SHP77 (cell line): ENCODE measurements at places on chromosomes 1 and 21.
A peak's percentile ranks its signal among the peaks of the same experiment; 100 is the strongest.

- no peak for DNase-seq
Observed at GRCh38 chr1:64861611-64862010, 104.7 kb downstream of the JAK1 start.

- no peak for DNase-seq
Observed at GRCh38 chr1:238779716-238780115, 606.7 kb upstream of the CHRM3 start.

DNA sequence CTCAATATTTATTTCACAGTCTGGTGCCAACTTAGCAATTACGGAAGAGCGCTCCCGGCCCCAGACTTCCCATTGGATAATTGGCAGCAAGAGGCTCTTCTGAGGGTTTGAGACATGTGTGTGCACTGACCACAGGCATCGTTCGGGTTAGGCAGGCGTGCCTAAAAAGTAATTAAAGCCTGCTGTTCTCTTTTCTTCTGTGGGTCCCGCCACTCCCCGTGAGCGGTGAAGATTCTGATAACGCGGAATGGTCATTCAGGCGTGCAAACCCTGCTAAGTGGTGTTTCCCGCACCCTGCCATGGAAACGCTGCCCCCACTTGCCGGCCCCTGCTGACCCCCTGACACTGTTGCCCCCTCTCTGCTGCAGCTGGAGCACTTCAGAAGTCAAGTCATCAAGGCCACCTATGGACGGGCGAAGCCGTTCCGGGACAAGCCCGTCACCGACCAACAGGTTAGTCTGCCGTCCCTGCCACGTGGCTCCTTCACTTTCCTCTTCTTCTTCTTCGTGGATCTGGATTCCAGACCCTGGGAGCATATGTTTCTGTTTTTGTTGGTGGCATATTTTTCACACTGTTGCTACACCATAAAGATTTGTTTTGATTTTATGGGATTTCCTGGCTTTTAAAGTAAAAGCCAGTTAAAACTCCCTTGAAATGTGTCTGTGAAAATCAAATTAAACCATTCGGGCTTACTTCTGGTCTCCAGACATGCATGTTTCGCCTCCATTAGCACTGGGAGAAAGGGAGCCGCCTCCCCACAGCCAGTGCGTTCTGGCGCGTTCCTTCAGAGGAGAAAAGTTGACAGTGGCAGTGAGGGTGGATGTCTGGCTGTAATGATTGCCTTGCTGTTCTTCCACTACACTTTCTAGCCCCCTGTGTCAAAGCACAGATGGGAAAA lies 79.9 kb downstream of the FHAD1 start:
- DNase-seq: no peak

- no peak for DNase-seq
Observed at GRCh38 chr1:150564051-150564991, 15.1 kb downstream of the MCL1 start.

DNA sequence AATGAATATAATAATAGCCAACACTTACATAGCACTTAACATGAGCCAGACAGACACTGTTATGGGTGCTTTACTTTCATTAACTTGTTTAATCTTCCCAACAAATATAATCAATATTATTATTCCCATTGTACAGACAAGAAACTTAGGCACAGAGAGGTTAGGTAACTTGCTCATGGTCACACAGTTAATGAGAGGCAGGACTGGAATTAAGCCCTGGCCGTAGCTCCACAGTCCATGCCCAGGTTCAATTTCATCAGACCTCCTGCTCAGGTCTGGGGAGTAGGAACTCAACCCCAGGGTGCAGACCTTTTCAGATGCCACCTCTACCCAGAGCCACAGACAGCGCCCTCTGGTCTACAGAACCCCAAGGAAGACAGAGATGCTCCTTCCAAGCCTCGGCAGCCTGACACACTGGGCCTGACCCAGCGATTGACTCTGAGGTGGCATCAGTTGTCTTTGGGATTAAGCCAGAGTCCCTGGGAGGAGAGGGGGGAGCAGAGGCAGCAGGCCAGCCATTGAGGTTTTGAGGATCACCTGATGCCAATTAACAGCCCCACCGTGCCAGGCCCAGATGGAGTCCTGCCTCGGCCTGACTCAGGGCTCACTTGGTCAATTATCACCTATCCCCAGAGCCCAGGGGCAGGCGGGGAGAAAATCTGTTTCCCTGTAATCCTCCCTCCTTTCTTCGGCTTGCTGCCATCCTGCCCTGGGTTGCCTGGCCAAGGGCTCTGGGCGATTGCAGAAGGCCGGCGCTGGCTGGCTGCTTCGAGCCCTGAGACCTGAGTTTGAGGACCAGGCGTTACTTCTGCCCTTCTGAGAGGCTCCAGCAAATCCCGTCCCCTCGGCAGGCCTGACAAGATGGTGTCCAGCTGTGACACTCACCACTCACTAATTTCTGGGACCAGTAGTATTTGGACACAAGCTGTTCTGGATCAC lies 116.7 kb downstream of the LACTBL1 start:
- no peak for DNase-seq

DNA sequence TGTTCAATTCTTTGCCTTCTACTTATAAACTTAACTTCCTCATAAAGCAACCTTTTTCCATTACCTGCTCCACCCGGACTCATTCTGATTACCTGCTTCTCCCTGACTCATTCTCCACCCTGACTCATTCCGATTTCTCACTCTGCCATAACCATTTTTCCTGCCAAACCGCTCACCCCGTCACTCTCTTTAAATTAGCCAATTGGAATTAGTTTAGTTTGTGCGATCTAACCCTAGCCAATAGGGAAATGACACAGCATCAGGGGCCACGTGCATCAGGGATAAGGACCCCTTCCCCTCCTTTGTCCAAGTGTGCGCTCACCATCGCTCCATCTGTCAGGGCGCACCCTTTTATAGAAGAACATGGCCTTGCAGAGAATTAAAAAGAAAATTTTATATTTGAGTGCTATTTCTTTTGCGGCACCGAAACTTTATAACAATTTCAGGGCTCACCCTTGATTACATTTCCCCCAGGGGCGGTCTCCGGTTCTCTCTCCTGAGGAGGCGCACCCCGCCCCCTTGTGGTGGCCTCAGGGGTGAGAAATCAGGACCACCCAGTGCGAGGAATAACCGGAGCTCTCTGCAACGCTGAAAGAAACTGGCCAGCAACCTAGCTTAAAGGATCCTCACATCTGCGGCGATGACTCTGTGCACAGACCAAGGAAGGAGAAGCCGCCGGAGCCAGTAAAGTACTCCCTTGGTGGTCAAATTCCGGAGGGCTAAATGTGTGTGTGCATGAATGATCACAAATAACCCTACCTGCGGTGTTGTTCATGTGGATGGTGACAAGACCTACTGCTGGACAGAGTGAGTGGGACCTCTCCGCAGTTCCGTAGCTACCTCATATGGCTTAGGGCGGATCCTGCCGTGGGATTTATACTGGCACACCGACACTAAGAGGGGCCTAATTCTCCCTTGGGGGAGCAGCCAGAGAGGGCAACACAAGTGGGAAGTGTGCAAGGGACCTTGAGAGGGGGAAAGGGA lies 30.3 kb upstream of the CBR3 start:
- DNase-seq: no peak

DNA sequence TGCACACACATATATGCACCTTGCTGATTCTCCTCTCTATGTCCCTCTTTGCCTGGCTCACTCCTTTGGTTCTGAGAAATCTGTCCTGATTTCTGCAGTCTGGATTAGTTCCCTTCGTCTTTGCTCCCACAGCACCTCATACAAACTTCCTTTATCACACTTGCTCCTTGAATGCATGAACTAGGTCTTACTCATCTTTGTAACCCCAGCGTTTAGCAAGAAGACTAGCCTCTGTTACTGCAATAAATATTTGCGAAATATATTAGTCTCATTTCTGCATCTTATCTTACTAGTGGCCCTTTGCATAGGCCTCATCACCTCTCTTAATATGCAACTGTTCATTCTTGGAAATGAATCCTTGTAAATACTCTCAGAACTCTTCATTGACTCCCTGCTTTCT lies 11.4 kb downstream of the SMYD2 start:
- no peak for DNase-seq

- no peak for DNase-seq
Observed at GRCh38 chr1:192852001-192852947, 43.4 kb downstream of the RGS2 start.

DNA sequence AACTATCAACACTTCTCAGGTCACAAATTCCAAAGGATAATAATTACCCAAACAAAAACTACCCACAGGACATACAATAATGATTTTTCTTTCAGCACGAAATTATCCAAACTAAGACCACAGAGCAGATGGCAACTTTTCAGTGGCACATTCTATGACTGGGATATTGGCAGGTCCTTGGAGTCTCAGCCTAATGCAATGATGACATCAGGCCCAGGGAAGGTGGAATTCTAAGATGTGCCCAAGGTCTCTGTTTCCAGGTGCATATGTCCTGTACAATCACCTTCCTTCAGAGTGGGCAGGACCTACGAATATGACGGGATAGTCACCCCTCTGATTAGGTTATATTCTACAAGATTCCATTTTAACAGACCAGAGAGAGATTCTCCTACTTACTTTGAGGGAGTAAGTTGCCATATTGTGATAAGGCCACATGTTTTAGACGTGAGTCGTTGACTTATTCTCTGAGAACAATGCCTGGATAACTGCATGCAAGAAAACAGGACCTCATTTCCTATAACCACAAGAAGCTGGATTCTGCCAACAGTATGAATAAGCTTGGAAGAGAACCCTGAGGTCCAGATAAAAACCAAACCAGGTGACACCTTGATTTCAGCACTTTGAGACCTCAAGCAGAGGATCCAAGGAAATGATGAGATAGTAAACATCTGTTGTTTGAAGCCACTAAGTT lies 69.9 kb downstream of the ZC3H11B start:
- DNase-seq: no peak

- DNase-seq: peak; percentile 73
Observed at GRCh38 chr1:220527908-220528678, at the start of gene MARK1. MARK1 (plus strand) TSS chr1:220528136; CDS start chr1:220528823, 687 bp downstream.

- DNase-seq: no peak
Observed at GRCh38 chr1:108634521-108634920, 26.4 kb downstream of the HENMT1 start.

- no peak for DNase-seq
Observed at GRCh38 chr1:170840371-170840770, 95.0 kb upstream of the MROH9 start.

- no peak for DNase-seq
Observed at GRCh38 chr1:175089136-175089718, 21.6 kb downstream of the TNN start.

- DNase-seq: peak; percentile 19
Observed at GRCh38 chr1:172826096-172826741, 167.3 kb downstream of the FASLG start.

GRCh38 chr1:150072959-150073358 lies 5.4 kb downstream of the VPS45 start:
- no peak for DNase-seq

- DNase-seq: no peak
Observed at GRCh38 chr1:92953491-92953890, 7.8 kb downstream of the DIPK1A start.

GRCh38 chr1:221439008-221439746 lies 302.7 kb downstream of the DUSP10 start:
- no peak for DNase-seq

GRCh38 chr1:169250795-169251194 lies 116.8 kb downstream of the NME7 start:
- no peak for DNase-seq

DNA sequence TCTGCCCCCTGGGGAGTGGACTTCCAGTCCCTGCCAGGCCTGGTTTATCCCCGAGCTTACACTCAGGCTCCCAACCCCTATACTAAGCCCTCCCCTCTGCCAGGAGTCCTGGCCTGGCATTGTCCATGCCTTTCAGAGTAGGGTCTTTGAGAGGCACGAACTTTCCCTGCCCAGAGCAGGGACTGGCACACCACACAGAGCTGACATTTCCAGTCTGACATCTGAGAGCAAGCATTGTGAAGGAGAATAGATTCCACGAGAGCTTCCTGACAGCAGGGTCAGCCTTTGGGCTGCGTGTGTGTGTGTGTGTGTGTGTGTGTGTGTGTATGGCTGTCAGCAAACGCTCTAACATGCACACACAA lies 59.5 kb upstream of the LAPTM5 start:
- DNase-seq: no peak

- no peak for DNase-seq
Observed at GRCh38 chr1:227756172-227756959, 21.1 kb downstream of the SNAP47 start.

- no peak for DNase-seq
Observed at GRCh38 chr1:180593382-180593781, 34.6 kb downstream of the OVAAL start.

GRCh38 chr1:194833111-194833510 lies 1646.7 kb upstream of the B3GALT2 start:
- DNase-seq: no peak

GRCh38 chr1:56831871-56832693 lies 12.9 kb upstream of the FYB2 start:
- peak; percentile 3 for DNase-seq

DNA sequence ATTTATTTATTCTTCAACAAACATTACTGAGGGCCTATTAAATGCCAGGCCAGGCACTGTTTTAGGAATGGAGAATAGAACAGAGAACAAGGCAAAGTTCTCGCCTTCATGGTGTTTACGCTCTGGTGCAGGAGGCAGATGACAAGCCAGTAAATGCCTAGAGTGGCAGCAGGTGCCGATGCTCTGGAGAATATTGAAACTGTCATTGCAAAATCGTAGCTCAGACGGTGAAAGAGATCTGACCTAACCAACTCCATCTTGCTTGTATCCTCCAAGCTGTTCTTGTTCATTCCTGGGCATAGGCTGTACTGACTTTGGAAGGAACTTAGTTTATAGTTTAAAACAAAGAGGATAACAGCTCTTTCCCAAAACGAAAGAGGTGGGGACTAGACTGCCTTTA lies 13.5 kb upstream of the ENO1 start:
- DNase-seq: peak; percentile 50

DNA sequence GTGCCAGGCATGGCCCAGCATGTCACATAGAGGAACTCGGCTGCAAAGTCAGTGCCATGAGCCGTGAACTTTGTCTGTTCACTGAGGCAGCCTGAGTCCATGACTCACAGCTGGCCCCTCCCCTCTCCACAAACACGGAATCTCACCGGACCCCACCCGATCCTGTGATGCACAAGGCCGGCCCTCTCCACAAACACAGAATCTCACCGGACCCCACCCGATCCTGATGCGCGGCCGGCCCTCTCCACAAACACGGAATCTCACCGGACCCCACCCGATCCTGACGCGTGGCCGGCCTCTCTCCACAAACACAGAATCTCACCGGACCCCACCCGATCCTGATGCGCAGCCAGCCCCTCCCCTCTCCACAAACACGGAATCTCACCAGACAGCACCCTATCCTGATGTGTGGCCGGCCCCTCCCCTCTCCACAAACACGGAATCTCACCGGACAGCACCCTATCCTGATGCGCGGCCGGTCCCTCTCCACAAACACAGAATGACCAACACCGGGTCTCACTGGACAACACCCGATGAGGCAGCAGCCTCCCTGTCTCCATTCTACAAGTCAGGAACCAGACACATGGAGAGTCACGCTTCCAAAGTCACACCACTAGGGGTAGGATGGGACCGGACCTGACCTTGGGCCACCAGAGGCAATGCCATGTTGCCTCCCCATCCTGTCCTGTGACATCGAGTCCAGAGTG lies 39.6 kb upstream of the GPR153 start:
- no peak for DNase-seq
